ENCODE measurements at places on chromosomes 1 and 21.

- no peak for DNase-seq
Observed at GRCh38 chr1:65759516-65759915, 33.2 kb upstream of the PDE4B start.

- DNase-seq = no peak
Observed at GRCh38 chr21:30996728-30997127, 41.5 kb downstream of the KRTAP19-8 start.

DNA sequence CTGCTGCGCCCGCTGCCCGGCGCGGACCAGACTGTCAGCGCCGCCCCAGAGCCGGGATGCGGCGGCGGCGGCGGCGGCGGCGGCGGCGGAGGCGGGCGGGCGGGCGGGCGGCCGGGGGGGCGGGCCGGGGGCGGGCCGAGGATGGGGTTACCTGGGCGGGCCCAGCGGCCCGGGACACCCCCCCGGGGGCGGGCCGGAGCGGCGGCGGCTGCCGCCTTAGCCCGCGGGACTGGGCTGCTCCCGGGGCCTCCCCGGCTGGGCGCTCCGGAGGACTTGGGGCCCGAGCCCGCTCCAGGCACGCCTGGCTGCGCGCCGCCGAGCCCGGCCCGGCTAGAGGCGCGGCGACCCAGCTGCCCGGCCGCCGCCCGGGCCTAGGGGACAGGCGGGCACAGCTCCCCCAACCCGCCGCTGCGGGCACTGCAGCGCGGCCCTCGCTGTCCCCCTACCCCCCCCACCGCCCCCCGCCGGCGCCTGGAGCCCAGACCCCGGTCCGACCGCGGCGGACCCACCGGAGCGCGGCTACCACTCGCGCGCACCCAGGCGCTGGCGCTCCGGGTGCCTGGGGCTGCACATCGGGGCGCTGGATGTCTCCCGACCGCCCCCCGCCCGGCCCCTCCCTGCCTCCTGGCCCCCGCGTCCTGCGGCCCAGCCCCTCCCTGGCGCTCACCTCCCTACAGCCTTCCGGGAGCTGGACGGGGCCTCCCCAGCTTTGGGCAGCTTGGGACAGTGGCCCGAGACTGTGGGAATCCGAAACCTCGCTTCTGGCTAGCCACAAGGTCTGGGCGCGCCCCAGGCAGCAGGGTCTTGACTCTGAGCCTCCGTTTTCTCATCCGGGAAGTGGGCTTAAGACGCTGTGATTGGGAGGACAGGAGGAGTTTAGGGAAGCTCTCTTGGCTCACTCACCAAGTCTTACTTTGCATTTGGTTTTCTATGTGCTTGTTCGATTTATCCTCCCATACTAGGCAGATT, at the start of gene WNT4:
Gene WNT4 (minus strand): TSS at position 33 of the 969 bp plus-strand sequence. CDS start 175 bp downstream, outside the sequence.
- DNase-seq = no peak

DNA sequence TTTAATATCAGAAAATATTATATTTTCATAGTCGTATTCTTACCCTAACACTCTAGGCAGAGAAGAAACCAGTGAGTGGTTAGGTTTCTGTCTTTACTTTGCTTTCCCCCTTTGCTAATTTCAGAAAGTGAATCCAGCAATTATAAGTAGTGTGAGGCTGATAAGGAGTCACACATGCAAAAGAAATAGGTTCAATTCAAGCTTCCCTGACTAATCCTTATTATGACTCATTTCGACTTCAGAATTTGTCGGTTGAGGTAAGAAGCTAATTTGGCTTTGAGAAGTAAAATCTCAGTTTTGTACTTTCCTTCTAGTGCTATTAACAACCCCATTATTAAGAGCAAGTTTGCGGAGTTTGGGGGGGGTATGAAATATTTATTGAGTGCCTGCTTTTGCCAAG, 22.4 kb downstream of the ESRRG start:
- DNase-seq = no peak

GRCh38 chr1:223363856-223364684, at the start of gene SUSD4:
SUSD4 (minus strand) TSS chr1:223364176; CDS start chr1:223363425, 751 bp downstream.
- peak; percentile 32 for DNase-seq

- no peak for DNase-seq
Observed at GRCh38 chr1:184533049-184533448, 146.2 kb downstream of the C1orf21 start.

GRCh38 chr1:202365092-202365815, 16.8 kb downstream of the PPP1R12B start:
- no peak for DNase-seq

GRCh38 chr1:241998412-241998921, 431 bp downstream of the MAP1LC3C start:
- no peak for DNase-seq

DNA sequence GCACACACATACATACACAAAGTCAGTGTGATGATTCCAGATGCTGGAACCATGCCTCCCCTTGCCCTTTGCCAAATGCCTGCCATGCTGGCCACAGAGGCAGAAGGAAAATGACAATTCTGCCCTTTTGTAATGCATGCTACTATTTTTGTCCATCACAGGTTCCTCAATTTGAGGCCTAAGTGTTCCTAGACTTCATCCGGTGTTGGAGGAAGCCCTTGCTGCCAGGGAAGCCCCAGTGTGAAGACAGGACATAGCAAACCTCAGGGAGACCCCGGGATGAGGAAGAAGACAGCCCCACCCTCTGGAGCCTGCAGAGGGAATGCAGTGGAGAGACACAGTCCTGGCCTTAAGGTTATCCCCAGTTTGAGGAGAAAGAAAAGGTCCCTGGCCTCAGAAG, 14.4 kb downstream of the PRR9 start:
- DNase-seq = no peak

- DNase-seq = no peak
Observed at GRCh38 chr1:53430779-53431178, 28.4 kb upstream of the DMRTB1 start.

GRCh38 chr1:195867638-195868037, 740.6 kb downstream of the KCNT2 start:
- no peak for DNase-seq

GRCh38 chr1:232519186-232519585, 110.7 kb downstream of the SIPA1L2 start:
- DNase-seq = no peak

DNA sequence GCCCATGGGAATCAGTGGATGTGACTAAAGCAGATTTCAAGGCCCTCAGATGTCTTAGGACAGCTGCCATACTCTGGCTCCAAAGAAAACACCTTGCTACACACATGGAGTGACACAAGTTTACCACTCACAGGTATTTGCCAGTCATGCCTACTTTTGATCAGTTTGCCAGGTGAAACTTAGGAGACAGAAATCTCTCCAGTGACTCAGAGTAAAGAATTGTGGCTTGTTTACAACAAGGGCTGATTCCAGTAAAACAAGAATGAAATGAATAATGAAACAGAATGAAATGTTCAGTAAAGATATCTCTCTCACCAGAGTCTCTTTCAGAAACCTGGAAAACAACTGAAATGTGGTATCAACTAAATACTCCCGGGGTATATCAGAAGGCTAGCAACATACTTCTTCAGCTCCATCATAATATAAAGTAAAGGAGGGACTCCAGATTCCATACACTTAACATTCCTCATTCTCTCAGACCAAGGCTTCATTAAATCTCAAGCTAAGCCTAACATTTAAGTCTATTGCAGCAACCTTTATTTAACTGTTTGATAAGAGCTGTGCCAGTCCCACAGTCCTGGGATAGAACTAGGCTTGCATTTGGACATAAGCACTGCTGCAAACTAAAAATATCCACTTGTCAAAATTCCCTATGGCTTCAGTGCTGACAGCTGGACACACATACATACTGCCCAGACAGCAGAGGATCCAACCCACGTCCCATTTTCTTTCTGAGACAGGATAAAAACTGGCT, 143.3 kb downstream of the SIPA1L2 start:
- DNase-seq = no peak

DNA sequence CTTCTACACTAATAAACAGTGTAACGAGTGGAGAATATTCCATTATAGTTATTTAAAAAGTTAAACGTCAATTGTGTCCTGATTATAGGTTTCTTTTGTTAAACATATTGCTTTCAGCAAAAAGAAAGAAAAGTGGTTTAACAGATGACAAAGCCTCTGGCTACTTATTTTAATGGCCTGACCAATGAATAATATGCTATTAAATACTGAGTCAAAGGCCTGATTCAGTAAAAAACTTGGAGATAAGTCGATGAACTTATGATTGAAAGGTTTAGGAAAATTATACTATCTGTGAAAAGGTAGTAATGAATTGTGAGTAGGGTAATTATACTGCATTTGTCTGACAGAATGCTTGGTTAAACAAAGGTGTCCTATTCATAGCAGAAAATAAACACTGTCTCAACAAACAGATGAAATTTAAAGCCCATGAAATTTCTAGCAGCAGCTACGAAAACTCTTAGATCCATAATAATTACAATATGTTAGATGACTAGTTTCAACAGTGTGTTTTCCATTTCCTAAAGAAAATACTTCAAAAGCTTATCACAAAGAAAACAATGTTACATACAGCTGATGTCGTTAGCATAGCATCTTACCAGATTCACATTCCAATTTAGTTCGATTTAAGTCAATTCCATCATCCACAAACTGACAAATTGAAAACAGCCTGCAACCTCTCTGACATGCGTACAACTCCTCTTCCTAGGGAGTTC, 6.2 kb downstream of the TMEM59 start:
- DNase-seq = no peak

DNA sequence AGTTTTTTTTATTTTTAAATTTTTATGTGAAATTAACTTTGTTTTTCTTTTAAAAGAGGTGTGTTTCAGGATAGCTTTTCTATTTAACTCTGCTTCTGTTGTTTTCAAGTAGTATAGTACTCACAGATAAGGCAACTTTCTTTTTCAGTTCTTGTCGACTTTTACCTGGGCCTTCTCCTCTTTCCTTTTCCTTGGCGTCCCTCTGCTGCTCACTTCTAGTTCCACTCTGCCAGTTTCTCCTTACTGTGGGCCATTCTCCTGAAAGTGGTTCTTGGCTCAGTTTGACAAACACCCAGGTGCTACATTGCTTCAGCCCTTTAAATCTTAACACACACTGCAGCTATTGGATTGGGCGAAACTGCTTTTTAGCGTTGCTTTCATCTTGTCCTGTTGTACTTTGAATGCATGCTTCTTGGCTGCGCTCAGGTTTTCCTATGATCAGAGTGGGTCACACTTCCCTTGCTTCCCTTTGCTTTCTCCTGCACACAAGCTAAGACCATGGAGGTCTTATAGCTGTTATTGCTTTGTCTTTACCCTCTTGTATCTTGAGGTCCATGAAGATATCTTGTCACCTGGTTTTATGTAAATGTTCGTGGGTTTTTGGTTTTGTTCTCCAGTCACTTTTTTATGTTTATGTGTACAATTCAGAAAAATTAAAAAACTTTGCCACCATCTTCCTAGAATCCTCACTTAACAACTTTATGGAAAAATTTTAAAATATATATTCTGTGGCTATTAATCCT, 21.6 kb downstream of the GABPA start:
- no peak for DNase-seq

DNA sequence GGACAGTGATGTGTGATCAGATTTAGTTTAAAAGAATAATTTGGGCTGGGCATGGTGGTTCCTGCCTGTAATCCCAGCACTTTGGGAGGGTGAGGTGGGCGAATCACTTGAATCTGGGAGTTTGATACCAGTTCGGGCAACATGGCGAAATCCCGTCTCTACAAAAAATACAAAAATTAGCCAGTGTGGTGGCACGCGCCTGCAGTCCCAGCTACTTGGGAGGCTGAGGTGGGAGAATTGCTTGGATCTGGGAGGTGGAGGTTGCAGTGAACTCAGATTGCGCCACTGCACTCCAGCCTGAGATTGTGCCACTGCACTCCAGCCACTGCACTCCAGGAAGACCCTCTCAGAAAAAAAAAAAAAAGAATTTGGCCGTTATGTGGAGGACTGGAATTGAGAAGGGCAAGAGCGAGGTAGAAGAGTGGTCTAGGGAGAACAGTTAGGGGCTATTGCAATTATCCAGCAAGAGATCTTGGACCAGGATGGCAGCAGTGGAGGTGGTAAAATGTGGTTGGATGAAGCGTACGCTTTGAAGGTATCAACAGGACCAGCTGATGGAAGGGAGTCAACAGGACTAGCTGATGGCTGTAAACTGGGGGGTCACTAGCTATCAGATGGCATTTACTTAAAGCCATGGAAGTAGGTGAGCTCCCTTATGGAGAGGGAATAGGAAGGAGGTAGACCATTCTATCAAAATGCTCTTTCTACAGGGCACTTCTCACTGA, 9.6 kb downstream of the BTBD19 start:
- no peak for DNase-seq

DNA sequence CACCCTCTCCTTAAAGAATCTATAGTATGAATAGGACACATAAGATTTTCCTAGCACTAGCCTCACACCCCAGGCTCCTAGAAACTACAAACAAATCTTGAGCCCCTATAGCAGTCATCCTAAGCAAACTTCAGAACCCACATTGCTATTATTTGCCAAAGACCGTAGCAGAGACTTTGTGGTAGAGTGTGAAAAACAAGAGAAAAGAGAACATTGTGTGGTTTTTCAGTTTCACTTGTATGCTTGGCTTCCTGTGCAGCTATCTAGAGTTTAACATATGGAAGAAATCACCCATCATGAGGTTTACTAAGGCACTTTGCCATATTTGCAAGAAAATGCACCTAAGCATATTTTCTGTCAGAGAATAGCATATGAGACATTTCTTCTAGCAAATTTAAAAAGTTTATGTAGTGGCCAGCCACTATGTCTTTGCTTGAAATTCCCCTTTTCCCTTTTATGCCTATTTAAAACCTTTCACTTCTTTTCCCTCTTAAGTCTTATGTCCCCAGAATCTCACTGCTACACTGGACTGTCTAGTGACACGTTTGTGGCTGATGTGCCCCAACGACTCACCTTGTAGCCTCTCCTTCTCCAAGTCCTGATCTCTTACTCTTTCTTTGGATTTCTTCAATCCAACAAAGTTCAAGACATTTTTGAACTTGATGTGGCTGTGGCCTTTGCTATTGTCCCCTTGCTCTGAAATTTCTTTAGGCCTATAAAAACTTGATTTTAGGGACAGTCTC, 25.6 kb downstream of the CCDC190 start:
- no peak for DNase-seq

DNA sequence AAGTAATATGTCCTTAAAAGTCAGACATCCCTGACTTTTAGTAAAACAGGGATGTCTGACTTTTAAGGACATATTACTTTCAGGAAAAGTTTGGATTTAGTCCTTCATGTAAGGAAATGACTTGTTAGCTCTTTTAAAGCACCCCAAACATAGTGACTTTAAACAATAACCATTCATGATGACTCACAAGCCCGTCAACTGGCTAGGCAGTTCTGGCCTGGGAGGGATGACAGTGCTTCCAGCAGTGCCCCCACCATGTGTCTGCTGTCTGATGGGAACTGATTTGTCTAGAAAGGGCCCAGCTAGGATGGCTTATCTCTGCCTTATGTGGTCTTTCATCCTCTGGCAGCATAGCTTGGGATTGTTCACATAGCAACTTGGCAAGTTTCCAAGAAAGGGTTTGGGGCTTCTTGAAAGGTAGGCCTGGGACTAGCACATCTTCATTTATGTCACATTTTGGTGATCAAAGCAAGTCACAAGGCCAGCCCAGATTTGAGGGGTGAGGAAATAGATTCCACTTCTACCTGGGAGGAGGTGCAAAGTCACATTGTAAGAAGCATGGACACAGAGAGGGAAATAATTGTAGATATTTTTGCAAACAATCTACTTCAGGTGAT, 143.5 kb downstream of the C1orf94 start:
- DNase-seq = no peak

- no peak for DNase-seq
Observed at GRCh38 chr1:181936768-181937581, 124.5 kb downstream of the ZNF648 start.

Data from activated T-helper 1 cell treated with anti-CD3 and anti-CD28 coated beads, Interleukin-2, amount 50 U/mL, for 16 hours (primary cell).